MG63 (cell line): ENCODE measurements at places on chromosomes 13 and 19. TPM values are rescaled to one million over a fixed set of nuclear protein-coding genes. Genes with fewer than 3 reads are reported as not detected.

DNA sequence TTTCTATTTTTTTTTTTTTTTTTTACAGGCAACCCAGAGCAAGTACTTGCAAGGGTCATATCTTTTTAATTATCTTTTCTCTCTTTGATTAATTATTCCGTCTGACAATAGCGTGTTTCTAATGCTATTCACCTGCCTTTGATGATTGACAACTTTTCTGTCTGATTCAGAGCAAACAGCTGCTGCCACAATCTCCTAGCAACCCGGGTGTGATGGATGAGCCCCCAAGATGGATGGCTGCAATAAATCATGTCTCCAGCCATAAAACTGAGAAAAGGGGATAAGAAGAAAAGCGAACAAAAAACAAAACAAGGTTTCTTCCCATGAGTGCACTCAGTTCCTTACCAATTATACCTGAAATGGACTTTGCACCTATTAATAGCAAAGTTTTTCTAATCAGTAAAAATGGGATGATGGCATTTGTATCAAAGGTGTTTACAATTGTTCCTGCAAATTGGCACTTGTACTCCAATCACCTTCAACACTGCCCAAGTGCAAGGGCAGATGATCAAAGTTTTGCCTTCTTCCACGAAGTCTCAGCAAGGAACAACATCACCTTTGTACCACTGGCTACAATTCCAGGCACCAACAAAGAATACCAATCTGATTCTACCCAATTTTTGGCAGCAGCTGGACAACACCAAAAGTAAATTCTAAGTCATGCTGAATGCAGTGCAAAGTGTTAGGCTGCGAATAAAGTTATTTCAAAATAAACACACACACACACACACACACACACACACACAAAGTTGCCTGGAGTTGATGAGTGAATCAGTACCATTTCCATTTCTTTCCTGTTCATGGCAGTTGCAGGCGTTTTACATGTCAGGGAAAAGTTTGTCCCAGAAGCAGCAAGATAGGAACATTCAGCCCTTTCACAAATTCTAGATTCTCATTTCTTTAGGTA lies 12.0 kb downstream of the TSHZ3 start:
- no peak for DNase-seq

Gene GRK1
- not detected in 2 replicates for total RNA-seq

- no peak for DNase-seq
Measured at GRCh38 chr19:37718304-37718703, 1.3 kb downstream of the ZNF607 start.

GRCh38 chr19:51724543-51724942 lies 752 bp upstream of the HAS1 start:
- DNase-seq = no peak

DNA sequence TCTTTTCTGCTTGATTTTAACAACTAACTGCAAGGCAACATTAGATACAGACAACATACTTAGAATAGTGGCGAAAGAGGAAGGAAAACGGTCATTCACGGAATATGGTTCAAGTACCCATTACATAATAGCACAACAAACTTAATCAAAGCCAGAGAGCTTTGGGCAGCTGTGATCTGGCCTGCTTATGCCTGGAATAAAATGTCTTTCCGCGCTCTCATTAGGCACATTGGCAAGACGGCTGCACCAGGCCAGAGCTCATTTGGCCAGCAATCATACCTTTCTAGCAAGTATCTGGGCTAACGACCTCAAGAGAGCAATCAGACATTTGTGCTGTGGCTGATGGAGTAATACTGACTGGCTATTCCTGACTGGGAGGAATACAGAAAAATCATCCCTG lies 112.8 kb downstream of the NALCN start:
- DNase-seq = no peak

Gene AMER2
- not detected in 2 replicates for total RNA-seq

DNA sequence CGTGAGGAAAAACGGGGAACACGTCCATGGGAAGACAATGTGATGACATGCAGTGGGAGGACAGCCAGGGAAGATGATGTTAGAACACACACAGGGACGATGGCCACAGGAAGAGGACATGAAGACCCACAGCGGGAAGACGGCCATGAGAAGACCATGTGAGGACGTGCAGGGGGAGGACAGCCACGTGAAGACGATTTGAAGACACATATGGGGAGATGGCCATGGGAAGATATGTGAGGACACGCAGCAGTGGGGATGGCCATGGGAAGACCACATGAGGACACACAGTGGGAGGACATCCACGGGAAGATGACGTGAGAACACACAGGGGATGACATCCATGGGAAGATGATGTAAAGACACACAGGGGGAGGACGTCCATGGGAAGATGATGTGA lies 83.8 kb downstream of the UQCRFS1 start:
- no peak for DNase-seq

DNA sequence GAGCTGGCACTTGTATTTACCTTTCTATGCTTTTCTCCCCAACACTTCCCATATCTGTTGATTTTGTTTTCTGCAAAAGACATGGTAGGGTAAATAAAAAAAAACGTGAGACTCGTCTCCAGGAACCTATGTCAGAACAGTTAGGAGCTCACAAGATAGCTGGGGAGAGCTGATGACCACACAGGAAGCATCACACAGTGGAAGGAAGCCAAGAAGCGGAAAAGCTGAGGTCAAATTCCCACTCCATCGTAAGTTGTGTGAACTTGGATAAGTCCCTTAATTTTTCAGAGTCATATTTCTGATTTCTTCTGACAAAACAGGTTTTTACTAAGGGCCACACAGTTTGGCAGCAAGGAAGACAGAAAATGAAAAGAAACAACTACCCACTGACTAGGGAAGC lies 199.6 kb downstream of the KLF5 start:
- DNase-seq = no peak

DNA sequence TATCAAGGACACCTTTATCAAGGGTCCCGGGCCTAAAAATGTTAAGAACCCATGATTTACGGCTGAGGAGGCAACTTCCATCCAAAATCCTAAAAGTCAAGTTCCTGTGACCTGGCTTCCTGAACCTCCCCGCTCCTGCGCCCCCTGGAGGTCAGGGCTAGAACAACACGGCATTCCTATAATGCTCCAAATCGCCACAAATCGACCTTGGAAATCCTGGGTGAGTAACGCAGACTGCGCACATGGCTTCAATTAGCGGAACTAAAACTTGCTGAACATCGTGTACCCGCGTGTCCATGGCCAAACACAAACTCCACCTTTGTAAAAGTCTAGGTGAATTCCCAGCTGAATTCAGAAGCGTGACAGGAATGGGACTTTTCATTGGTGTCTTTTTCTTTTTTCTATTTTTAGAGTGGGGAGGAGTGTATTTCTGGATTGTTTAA lies 4.3 kb upstream of the C5AR1 start:
- peak; percentile 75 for DNase-seq

DNA sequence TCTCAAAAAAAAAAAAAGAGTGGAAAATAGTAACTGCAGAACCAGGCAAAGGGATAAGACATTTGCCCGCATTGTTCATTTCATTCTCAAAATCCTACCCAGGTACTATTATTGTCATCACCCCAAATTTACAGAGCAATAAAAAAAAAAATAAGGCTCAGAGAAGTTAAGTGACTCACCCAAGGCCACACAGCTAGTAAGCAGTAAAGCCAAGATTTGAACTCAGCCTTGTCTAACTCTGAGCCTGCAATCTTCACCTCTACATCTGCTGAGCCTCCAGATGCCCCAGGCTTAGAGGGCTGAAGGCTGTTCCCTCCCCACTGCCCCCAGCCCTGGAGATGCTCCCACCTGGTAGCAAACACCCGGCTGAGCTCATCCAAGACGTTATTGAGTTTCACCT lies 61.0 kb downstream of the UNC13A start:
- no peak for DNase-seq

Gene CBARP
- total RNA-seq = 0.30 and 0.35 TPM in 2 replicates

GRCh38 chr19:37470216-37470615 lies 1.1 kb downstream of the ZNF570 start:
- no peak for DNase-seq

DNA sequence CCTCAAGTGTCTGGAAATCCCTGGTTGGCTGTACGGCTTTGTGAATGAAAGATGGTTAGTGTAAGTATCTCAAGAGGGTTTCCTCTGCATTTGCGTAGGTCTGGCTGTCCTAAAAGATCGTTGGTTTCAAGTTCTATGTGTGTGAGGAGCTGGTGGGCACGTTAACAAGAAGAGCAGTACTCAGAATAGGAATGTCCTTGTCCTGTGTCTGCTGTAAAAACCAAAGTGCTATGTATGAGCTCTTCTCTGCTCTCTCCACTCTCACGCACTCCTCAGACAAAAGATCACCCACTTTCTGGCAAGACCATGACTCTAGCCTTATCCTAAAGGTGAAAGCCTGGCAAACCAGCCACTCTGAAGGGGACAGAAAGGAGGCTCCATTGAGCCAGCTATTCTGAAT lies 39.1 kb downstream of the USP12 start:
- DNase-seq = no peak

GRCh38 chr19:29793116-29793727 lies 18.6 kb upstream of the CCNE1 start:
- no peak for DNase-seq

DNA sequence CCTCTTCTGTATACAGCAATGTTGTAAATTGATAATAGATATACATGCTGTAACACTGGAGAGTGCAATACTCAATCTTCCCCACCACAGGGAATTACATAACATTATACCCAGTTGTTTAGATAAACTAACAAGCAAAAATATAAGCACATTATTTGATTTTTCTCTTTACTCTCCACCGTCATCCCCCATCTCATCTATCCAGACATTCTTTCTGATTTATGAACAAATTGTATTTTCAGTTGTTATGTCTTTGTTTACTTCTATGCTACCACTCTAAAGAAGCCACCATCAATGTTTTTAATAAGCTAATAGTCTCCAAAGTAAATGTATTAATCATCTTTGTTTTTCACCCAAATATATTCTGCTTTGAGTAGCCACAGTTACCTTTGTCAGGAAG lies 490.7 kb upstream of the GPC6 start:
- DNase-seq = no peak

DNA sequence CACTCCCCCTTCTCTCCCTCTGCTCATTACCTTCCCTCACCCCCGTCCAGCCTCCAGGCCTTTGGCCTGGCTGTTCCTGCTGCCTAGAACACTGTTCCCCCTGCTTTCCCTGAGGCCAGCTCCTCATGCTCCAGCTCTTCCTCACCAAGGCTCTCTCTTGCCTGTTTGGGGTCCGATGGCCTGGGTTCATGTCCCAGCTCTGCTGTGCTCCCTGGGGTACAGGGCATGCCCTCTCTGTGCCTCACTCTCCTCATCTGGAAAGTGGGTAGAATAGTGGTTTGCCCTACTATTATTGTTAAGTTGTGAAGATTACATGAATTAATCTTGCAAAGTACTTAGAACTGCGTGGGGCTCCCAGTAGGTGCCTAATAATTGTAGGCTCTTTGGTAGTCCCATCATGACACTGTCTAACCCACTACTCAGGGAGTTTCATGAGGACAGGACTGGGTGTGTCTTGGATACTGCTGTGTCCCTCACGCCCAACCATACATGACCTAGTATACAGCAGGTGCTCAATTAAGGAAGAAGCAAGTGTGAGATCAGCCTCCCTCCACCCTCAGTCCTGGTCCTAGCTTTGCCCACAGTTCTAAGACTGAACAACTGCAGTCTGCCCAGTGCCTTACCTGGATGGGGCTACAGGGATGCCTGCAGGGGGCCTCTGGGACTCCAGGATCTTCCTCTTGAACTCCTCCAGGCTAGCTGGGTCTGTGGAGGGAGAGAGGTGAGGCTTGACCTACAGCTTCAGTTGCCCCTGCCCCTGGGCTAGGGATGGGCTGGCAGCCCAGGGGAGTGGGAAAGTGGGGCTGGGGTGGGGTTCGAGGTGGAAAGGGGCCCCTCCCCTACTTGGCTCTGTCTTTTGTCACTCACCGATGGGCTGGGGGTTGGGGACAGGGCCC lies 17.0 kb downstream of the PLVAP start:
- DNase-seq = no peak

DNA sequence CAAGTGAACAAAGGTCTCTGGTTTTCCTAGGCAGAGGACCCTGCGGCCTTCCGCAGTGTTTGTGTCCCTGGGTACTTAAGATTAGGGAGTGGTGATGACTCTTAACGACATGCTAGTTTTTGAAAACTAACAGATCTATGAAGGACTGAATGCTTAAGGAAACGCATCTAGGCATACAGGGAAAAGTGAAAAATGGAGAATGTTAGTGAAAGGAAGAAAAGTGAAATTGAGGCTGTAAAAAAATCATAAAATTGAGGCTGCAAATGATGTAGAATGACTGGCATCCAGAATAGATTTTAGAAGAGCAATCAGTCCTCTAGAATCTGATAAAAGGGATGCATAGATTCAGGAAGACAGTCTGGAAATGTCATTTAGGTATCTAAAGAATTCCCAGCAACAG lies 3.5 kb downstream of the ZNF260 start:
- DNase-seq = no peak

- no peak for DNase-seq
Measured at GRCh38 chr13:93361703-93362102, 135.1 kb downstream of the GPC6 start.

- DNase-seq = no peak
Measured at GRCh38 chr13:101941095-101941783, 460.6 kb downstream of the FGF14 start.

GRCh38 chr19:6425732-6426620 lies 1.4 kb upstream of the KHSRP start:
- DNase-seq = no peak

DNA sequence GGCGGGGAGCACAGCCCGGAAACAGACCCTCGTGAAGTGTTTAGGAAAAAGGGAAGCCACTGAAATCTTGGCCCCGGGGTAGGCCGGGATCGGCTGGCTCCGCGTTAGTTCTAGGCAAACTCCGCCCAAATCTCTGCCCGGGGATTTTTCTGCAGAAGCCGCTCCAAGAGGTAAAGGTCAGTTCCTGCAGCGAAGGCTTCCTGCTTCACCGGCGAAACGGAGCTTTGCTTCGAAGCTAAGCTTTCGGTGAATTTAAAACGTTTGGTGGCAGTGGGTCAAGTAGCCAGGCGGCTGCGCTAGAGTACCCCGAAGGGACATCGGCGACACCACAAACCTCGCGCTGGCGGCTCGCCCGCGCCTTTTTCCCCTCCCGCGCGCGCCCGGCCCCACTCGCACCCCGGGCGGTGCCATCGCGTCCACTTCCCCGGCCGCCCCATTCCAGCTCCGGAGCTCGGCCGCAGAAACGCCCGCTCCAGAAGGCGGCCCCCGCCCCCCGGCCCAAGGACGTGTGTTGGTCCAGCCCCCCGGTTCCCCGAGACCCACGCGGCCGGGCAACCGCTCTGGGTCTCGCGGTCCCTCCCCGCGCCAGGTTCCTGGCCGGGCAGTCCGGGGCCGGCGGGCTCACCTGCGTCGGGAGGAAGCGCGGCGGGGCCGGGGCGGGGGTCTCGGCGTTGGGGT lies 441 bp downstream of the GJB2 start:
- no peak for DNase-seq

Gene ZNF665
- total RNA-seq = not detected in 2 replicates

Gene CLEC4M
- not detected in 2 replicates for total RNA-seq

DNA sequence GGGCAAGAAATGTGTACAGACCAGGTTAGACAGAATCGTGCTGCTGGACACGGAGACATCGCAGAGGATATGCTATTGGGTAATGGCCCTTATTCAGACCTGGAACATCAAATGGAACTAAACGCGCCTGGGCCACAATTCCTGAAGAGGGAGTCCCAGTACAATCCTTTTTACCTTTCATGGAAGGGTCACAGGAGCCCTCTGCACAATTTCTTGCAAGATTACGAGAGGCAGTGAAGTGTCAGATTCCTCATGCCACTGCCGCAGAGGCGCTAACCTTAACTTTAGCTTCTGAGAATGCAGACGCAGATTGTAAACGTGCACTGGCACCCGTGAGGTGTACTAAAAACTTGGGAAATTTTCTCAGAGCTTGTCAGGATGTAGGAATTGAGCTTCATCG lies 18.1 kb downstream of the CLEC4M start:
- no peak for DNase-seq
